Tongue (tissue), 3 donors: ENCODE measurements at places on chromosomes 16 and 17. TPM values are rescaled to one million over a fixed set of nuclear protein-coding genes. Genes with fewer than 3 reads are reported as not detected.

OR3A3 gene
- total RNA-seq = not detected

EPOP gene
- total RNA-seq = not detected

POLG2 gene
- total RNA-seq = 11.9 TPM

TLCD2 gene
- 4.3 TPM for total RNA-seq

ATP2A1 gene
- total RNA-seq = 850 TPM

ITGA2B gene
- total RNA-seq = 3.8 TPM

NPLOC4 gene
- 50.7 TPM for total RNA-seq

KRT222 gene
- total RNA-seq = not detected

NUFIP2 gene
- total RNA-seq = 48.0 TPM

FLYWCH1 gene
- total RNA-seq = 21.6 TPM

NETO2 gene
- total RNA-seq = 7.4 TPM

TLCD3B gene
- total RNA-seq = 0.82 TPM

NGFR gene
- 59.2 TPM for total RNA-seq

PTX4 gene
- total RNA-seq = 1.5 TPM

RTN4RL1 gene
- total RNA-seq = 1.8 TPM

CHTF8 gene
- 82.4 TPM for total RNA-seq
